ENCODE measurements at places on chromosomes 5 and 9. TPM values are rescaled to one million over a fixed set of nuclear protein-coding genes. Genes with fewer than 3 reads are reported as not detected.

DNA sequence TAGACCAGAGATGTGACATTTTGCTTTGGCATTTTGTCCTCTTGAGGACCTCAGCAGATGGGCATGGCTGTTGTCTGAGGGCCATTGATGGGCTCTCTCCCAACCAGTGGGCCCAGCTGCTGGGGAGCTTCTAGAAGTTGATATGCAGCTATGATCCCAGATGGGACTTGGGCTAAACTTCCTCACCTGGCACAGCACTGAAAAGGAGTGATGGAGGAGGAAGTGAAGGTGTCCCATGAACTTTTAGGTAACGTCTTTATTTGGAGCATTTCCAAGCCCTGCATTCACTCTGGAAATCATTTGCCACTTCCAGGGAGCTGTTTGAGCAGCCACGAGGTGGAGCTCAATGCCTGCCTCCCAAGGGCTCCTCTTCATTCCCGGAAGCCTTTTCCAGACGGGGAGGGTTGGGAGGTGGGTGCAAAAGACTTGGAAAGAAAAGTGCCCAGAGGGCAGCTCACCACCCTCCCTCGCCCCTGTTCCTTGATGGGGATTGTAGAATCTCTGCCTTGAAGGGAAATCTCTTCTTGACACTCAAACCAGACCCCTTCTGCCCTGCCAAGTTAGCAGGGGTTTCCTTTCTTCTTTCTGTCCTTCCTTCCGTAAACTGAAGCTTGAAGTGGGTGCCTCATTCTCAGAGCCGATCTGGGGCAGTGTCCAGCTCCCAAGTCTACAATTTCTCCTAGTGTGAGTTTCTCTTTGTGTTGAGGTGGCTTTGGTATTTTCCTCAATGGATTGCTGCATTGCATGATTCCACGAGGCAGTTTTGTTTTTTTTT lies 18.1 kb upstream of the NEUROG1 start:
- DNase-seq = peak; percentile 80

CREBRF gene
- total RNA-seq = 25.6 TPM

DNA sequence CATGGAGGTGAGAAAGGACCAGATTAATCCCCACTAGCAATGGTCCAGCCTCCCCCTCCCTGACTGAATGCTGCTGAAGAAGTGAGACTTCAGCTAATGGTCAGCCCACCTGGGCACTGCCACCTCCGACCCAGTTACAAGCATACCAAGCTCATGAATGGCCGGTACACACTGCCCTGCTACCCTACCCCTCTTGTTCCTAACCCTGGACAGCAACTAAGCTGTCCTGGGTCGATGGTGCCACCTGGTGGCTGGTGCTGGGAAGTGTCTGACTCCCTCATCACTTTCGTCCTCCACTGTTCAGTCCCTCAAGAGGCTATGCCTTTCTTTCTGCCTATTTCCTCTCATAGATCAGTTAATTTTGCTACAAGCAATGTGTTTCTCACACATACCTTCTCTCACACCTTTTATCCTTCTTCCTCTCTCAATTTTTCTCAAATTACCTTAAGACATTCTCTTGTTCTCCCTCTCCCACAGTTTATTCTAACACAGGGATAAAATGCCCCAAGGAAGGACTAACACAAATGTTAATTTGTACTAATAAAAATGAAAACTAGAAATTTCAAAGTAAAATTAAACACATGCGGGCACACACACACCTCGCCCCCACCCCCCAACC lies 42.4 kb downstream of the PAX5 start:
- DNase-seq = peak; percentile 51

GRCh38 chr5:154514331-154514730 lies 36.3 kb upstream of the HAND1 start:
- no peak for DNase-seq

DNA sequence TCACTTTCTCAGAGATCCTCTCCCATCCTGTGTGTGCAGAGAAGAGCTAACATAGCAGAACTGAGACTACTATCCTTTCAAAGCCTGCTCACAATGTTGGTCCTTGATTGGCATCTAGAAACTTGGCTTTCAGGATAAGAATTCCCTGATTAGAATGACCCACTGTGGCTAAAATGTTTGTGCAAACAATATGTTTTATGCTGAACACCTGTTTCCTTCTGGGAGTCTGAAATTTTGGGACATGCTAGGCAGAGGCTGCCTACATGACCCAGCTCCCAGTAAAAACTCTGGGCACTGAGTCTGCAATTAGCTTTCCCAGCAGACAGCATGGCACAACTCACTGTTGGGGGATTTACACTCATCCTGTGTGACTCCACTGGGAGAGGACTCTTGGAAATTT lies 78.9 kb downstream of the CFAP95 start:
- no peak for DNase-seq

RASGEF1C gene
- 0.13 TPM for total RNA-seq

DNA sequence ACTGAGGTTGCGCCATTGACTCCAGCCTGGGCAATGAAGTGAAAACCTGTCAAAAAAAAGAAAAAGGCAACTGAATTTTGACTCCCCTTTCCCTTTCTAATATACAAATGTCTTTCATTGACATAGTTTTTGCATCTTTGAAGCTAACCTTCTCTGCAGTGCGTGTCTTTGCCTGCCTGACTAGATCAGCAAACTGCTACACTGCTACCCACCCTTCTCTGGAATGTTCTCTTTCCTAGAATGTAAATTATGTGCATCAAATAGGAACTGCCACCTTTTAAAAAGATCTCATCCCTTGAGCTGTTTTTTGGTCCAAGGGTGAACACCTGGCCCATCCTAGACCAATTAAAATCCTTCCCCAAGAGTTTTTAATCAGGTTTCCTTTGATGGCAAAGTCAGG lies 127.6 kb downstream of the SLC28A3 start:
- no peak for DNase-seq

- no peak for DNase-seq
Measured at GRCh38 chr9:129835860-129836223, 584 bp downstream of the USP20 start.

ADAM19 gene
- 2.6 TPM for total RNA-seq

- no peak for DNase-seq
Measured at GRCh38 chr5:143559586-143560109, 156.2 kb upstream of the NR3C1 start.

GRCh38 chr5:21704974-21705668 lies 1148.0 kb downstream of the CDH12 start:
- DNase-seq = no peak

ITK gene
- 20.6 TPM for total RNA-seq

DNA sequence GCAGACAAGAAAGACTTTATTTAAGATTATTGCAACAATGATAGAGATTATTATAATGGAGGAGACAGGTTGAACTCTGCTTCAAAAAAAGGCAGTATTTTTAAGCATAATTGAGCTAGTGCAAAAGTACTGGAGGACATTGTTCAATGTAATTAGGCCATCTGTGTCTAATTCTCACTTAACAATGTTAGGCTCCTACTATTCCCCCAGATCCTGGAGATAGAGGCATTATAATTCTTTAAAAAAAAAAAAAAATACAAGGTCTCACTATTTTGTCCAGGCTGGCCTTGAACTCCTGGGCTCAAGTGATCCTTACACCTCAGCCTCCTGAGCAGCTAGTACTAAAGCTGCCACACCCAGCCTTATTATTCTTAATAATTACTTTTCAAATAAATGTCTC lies 193.4 kb upstream of the NUDT12 start:
- DNase-seq = no peak

RNF183 gene
- not detected for total RNA-seq

C9 gene
- 0.05 TPM for total RNA-seq

IL9 gene
- total RNA-seq = not detected

DNA sequence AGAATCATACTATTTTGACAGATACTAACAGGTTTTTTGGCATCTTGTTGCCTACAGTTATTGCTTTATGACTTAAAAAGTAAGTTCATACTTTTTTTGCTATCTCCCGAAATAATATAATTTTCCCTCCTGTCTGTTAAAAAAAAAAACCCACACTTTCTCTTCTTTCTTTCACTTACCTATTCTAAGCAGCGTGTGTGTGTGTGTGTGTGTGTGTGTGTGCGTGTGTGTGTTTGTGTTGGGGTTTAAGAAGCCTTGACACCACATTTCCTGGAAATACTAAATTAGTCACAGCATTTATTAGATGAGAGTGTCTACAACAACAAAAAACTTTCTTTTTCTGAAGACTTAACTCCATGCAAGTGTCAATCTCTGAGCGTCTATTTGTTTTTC lies 12.4 kb downstream of the TNFAIP8 start:
- no peak for DNase-seq

GRCh38 chr5:139787257-139787567 lies 8.4 kb upstream of the PSD2 start:
- DNase-seq = no peak

GRCh38 chr9:133230093-133230492 lies 21.0 kb upstream of the OBP2B start:
- no peak for DNase-seq

DNA sequence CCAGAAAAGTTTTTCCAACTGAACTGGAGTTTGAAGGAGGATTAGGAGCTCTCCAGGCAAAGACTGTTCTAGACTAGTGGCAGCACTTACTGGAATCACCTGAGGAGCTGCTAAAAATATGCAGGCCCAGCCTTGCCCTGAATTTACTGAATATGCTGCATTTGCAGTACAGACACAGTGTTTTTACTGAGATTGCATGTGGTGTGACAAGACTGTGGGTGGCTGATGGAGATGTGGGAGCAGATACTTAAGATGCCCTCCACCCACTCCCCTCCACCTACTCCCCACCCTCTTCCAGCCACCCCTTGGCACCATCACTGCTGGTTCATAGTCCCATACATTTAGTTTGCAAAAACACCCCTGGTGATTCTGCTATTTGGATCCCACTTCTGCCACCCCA lies 64.1 kb upstream of the HRH2 start:
- no peak for DNase-seq

DNA sequence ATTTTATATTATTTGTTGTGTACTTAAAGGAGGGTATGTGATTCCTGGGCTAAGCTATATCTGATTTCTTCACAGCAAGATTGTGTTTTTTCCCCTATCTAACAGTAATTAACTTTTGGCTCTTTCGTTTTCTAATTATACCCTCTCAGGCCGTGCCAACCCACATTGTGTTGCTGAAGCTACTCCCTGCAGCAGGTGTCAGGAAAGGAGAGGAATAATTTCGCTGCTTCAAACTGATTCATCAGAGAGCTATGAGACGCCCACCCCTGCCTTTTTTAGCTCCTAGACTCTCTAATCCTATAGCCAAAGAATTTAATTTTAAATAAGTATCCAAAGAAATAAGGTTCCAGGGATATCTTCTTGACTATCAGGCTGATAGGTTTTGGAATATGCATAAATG lies 3.8 kb downstream of the CAVIN4 start:
- DNase-seq = no peak

DNA sequence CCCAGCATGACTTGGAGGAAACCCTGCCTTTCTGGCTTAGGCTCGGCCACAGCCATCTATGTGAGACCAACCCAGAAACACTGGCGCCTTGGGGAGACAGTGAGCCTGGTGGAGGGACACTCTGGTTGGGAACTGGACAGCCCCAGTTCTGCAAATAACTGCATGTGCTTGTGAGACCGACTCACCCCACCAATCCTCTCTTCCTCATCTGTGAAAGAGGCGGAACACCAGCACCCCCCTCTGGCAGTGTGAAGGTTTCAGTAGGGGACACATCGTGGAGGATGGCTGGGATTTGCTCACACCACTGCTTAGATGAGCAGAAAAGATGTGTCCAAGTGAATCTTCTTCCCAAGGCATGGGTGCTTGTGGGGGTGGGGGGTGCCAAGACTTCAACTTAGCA lies 43.4 kb upstream of the N4BP3 start:
- peak; percentile 65 for DNase-seq

DNA sequence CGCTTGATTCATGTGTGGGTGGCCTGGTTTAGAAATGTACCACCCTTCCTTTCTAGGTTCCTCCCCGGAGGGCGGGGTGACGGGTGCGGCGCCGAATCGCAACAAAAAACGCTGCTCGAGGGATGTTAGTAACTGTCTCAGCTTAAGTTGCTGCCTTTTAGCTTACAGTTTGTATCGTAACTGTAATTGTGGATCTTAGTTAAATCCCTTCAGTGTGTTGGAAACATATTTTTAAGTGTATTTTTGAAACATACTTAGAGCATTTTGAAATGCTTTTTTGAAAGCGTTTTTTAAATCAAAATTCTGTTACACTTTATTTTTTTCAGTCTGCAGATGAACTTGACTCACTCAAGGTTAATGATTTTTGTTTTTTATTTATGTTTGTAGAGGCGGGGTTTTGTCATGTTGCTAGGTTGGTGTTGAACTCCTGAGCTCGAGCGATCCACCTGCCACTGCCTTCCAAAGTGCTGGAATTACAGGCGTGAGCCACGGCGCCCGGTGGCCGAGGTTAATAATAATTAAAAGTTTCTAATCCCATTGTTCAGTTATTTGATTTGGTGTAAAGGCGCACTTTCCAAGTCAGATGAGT lies 997 bp upstream of the CHD1 start:
- no peak for DNase-seq

MLANA gene
- 3,120 TPM for total RNA-seq

- no peak for DNase-seq
Measured at GRCh38 chr9:13992138-13993088, 321.5 kb downstream of the NFIB start.

- DNase-seq = peak; percentile 74
Measured at GRCh38 chr5:83564069-83564749, 92.7 kb downstream of the VCAN start.

GRCh38 chr9:130664251-130665028 lies at the start of gene PRDM12:
PRDM12 (plus strand) TSS chr9:130664594; CDS start chr9:130664654, 60 bp downstream.
- DNase-seq = no peak

LCN1 gene
- not detected for total RNA-seq

RAI14 gene
- 44.9 TPM for total RNA-seq

GRCh38 chr5:172559004-172559932 lies 81.8 kb upstream of the NEURL1B start:
- no peak for DNase-seq

DNA sequence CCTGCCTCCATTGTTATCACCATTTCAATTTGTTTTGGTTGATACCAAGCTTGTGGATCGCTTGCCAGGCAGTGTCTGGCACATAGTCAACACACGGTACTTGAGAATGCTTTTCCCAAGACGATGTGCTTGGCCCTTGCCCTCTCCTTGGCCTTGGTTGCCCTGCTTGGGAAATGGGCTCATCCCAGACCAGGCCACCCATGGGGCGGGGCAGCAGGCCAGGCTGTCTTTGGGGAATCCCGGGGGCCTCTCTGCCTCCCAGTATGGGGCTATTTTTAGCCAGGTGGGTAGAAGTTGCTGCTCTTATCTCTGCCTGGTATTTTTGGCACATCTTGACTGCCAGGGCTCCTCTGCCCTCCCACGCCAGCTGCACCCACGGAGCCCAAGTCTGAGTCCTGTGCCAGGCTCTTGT lies 49.9 kb downstream of the LMX1B start:
- DNase-seq = no peak

- DNase-seq = no peak
Measured at GRCh38 chr5:62341783-62342475, 35.9 kb downstream of the KIF2A start.

DNA sequence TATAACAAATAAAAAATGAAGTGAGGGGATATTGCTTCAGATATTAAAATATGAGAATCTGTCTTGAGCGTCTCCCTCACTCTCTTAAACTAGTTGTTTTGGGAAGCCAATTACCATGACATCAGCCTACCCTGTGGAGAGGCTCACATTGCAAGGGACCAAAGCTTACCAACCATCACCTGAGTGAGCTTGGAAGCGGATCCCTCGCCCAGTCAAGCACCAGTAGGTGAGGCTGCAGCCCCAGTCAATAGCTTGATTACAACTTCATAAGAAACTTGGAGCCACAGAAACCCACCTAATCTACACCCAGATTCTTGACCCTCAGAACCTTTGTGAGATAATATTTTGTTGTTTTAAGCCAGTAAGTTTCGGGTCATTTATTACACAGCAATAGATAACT lies 206.2 kb downstream of the CEMIP2 start:
- no peak for DNase-seq

C9orf43 gene
- 1.4 TPM for total RNA-seq

GRCh38 chr9:18358325-18358724 lies 115.6 kb upstream of the ADAMTSL1 start:
- no peak for DNase-seq

RASGRF2 gene
- not detected for total RNA-seq

Measured in SK-MEL-5 (cell line).